ENCODE measurements at places on chromosomes 1 and 21. TPM values are rescaled to one million over a fixed set of nuclear protein-coding genes. Genes with fewer than 3 reads are reported as not detected.

OR14K1 gene
- total RNA-seq, result not detected

CRYAA gene
- total RNA-seq, result not detected

VSIG8 gene
- 0.23 TPM for total RNA-seq

INAVA gene
- total RNA-seq, result 22.5 TPM

SLC9C2 gene
- total RNA-seq, result not detected

CATSPERE gene
- total RNA-seq, result 1.9 TPM

S100A16 gene
- total RNA-seq, result 78.6 TPM
